ENCODE measurements at places on chromosomes 7 and 10.

- no peak for DNase-seq
Observed at GRCh38 chr10:50552771-50553535, 70.8 kb downstream of the SGMS1 start.

GRCh38 chr7:14340393-14341074, 351.1 kb upstream of the ETV1 start:
- DNase-seq, result no peak

GRCh38 chr10:62502995-62503613, 128.9 kb downstream of the ZNF365 start:
- DNase-seq, result no peak

GRCh38 chr10:90197766-90198165, 496.4 kb downstream of the KIF20B start:
- DNase-seq, result no peak

GRCh38 chr7:48528646-48529045, 357.4 kb downstream of the ABCA13 start:
- DNase-seq, result no peak

GRCh38 chr7:150356265-150356897, 12.2 kb upstream of the REPIN1 start:
- no peak for DNase-seq

DNA sequence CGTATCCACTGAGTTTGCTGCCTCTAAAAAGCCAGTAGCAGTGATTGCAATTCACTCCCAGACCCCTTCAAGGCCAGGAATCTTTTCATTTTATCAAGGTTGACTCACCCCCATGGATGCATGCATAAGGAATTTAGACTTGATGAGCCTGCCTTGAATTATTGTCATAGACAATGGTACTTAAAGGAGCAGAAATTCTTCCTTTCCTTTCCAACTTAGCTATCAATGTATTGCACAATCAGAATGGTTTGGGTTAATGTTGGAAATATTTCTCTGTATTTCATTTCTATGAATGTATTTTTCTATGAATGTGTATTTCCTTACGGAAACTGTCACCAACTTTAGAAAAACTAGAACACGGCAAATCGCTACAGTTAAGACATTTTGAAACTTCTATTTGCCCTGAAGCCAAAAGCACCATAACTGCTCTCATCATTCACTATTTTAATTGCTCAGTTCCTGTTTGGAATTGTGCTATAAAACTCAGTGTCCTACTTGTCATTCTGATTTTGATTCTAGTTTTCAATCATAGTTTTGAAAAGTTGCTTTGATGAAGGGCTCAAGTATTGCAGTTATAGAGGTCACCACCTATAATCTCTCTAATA, 355.7 kb upstream of the AKR1E2 start:
- DNase-seq, result no peak

DNA sequence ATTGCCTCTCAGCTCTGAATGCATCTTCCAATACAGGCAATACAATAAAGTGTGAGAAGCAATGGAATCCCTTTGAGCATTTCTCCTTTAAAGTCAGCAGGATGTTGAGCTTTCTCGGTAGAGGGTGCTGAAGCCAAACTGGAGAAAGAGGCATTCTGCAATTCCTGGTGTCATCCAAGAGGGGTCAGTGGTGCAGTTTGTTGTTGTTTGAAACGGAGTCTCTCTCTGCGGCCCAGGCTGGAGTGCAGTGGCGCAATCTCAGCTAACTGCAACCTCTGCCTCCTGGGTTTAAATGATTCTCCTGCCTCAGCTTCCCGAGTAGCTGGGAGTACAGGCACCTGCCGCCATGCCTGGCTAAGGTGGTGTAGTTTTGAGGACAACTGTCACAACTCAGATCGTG, 486.5 kb downstream of the CALN1 start:
- no peak for DNase-seq

DNA sequence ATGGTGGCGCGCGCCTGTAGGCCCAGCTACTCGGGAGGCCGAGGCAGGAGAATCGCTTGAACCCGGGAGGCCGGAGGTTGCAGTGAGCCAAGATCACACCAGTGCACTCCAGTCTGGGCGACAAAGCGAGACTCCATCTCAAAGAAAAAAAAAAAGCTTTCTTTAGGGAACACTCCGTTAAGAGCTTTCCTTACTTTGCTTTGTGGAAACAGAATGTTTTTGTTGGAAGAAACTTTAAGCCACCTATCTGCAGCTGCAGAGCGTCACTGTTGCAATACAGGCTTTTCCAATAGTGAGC, 641 bp upstream of the TPK1 start:
- DNase-seq, result no peak

- DNase-seq, result no peak
Observed at GRCh38 chr10:27688276-27688675, 57.3 kb downstream of the MKX start.

GRCh38 chr10:63919575-63920279, 398.5 kb downstream of the REEP3 start:
- DNase-seq, result no peak

DNA sequence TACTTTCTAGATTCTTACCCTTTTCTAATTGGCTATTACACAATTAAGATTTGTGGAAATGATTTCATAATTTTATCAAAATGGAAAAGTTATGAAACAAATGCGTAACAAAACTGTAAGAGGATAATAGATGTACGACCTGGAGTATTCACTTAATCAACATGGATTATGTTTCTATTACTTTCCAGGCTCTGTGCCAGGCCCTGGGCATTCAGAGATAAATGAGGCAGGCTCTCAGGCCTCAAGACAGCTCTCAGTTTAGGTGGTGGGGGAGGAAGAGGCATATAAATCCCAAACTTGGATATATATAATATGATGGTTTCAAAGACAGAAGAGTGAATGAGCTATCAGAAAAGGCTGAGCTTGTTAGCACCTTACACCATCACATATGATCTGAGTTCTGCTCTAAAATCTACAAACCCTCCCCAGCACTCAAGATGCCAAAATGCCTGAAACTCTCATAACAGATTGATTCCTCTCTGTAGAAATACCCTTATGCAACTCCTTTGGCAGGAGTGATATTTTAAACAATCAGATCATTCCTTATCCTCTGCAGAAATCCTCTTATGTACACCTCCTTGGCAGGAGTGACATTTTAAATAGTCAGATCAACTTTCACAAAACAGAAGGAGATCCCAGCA, 42.5 kb downstream of the ACBD5 start:
- DNase-seq, result no peak

DNA sequence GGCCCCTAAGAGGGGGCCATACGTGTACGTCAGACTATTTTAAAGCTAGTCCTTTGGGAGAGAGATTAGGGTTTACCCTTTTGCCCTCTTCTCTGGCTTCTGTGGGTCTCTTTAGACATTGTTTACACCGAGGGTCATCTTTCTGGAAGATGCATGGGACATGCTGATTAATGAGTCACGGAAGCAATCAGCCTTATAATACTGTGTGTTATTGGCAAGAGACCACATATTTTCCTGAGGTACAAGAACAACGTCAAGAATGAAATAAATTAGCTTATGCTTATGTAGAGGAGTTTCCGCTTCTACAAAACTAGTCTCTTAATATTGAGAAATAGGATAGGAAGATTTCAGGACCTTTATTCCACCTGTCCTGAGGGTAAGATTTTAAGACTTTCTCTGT, 327.7 kb downstream of the BBS9 start:
- no peak for DNase-seq

DNA sequence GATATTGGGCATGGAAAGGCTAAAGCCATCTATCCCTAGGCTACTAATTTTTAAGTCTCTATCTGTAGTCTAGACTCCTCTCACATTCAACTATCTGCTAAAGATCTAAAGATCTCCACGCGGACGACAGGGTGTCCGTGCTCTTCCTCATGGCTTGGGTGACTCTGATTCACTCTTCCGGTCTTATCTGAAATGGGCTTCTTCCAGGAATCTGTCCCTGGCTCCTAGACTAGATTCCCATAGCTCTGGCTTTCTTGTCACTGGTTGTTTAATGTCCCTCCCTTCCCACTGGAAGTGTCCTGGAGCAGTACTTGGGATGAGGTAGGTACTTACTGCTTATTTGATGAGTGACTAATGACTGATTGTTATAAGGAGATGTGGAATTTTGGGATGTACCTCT, 62.0 kb upstream of the PODXL start:
- no peak for DNase-seq

DNA sequence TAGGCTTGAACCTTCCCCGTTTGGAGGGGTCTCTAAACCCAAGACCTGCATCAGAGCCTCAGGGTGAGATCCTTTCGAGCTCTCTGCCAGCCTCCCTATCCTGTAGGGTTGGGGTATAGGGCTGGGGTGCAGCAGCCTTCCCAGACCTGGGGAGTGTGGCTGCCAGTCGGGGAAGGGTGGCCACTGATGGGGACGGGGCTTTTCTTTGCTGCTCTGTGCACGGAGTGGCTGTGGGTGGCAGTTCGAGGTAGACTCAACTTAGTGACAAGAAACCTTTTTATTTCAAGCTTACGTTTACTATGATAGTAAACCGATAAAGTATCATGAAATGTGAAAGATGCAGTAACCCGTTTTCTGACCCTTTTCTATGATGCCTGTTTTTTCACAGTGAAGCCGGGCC, 13.0 kb downstream of the ZNF316 start:
- DNase-seq, result no peak

GRCh38 chr10:1449021-1449420, 288.3 kb downstream of the ADARB2 start:
- DNase-seq, result no peak

- DNase-seq, result no peak
Observed at GRCh38 chr7:36684954-36685353, 39.3 kb downstream of the AOAH start.

GRCh38 chr7:151856098-151856497, 20.8 kb downstream of the PRKAG2 start:
- no peak for DNase-seq

- no peak for DNase-seq
Observed at GRCh38 chr7:92794391-92794790, 42.0 kb downstream of the CDK6 start.

GRCh38 chr7:99685129-99685758, 5.4 kb upstream of the CYP3A5 start:
- DNase-seq, result no peak

- no peak for DNase-seq
Observed at GRCh38 chr7:33471636-33472242, 342.4 kb downstream of the BBS9 start.

DNA sequence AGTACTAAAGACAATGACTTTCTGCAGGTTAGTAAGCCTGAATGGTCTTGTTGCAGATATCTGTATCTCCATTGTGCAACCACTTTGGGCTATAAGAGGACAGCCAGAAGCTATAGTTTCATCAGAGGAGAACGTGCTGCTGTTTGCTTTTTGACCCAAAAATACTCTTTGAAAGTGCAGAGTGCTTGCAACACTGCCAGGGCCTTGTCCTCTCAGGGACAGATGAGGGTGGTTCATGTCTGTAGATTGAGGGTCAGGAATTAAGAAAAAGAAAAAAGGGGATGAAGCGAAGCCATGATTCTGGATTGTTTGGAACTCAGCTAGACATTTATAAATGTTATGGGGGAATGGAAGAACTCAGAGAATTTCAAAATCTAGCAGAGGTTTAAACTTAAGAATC, 212.5 kb downstream of the SEC23IP start:
- DNase-seq, result no peak

- DNase-seq, result no peak
Observed at GRCh38 chr7:36605261-36606051, 118.8 kb downstream of the AOAH start.

GRCh38 chr7:90213521-90213920, 2.0 kb downstream of the STEAP2 start:
- no peak for DNase-seq

- no peak for DNase-seq
Observed at GRCh38 chr7:141674171-141674671, 27.7 kb downstream of the DENND11 start.

DNA sequence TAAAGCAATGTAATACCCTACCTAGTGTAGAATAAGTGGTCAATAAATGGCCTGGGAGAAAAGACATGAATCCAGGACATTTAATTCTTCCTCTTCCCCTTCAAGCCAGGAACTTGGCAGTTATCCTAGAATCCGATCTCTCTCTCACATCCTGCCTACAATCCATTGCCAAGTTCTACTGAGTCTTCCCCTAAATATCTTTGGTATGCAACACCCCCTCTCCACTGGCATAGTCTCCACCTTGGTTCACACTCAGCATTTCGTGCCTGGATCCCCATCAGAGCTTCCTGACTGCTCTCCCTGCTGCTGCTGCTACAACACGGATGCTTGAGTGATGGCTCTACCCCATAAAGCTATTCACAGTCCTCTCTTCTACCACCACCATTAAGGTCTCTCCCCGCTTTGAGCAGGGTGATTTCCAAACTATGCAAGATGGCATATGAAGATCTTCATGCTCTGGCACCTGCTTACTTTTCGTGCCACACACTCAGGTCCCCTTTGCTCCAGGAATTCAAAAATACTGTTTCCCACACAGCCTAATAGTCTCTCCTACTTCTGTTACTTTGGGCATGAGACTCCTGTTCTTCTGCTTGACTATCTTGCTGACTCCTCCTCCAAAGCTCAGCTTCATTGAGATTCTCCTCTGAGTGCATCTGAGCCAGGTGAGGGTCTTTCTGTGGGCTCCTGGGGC, 4.8 kb downstream of the ANK3 start:
- no peak for DNase-seq

DNA sequence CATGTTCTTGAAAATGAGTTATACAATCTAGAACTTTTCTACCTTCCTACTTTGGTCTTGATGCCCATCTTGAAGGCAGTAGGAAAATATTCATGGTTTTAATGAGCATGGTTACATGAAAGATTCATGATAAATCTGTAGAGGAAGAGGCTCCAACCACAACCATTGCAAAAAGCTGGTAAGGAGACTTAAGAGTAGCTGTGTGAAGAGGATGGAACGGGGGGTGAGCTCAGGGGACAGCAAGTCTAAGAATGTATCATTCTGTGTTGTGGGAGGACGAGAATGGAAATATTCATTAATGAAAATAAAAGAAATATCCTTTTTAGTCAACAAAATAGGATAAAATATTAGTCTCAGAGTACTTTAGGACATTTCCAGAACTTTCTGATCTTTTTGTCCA, 81.1 kb downstream of the BMPER start:
- no peak for DNase-seq

DNA sequence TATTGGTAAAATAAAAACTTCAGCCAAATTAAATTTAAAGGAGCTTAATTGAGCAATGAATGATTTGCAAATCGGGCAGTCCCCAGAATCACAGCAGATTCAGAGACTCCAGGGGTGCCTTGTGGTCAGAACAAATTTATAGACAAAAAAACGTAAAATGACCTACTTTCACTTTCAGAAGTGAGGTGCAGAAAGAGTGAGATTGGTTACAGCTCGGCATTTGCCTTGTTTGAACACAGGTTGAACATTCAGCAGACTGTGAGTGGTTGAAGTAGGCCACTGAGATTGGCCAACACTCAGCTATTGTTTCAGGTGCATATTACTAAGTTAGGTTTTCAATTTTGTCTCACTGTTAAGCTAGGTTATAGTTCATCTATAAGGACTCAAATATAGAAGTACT, 153.4 kb downstream of the BICC1 start:
- no peak for DNase-seq
